AG10803 (cell line): ENCODE measurements at places on chromosomes 7 and 10.

DNA sequence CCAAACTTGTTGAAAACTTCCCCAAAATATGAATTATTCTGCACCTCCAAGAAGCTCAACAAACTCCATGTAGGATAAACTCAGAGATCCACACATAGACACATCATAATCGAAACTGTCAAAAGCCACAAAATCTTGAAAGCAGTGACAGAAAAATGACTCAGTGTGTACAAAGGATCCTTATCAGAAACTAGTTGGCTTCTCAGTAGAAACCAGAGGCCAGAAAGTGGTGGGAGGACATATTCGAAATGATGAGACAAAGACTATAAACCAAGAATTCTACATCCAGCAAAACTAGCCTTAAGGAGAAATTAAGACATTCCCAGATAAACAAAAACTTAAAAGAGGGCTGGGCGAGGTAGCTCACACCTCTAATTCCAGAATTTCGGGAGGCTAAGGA lies 38.5 kb downstream of the MCMBP start:
- DNase-seq = no peak

- no peak for DNase-seq
Observed at GRCh38 chr7:106098889-106099288, 13.2 kb downstream of the SYPL1 start.

DNA sequence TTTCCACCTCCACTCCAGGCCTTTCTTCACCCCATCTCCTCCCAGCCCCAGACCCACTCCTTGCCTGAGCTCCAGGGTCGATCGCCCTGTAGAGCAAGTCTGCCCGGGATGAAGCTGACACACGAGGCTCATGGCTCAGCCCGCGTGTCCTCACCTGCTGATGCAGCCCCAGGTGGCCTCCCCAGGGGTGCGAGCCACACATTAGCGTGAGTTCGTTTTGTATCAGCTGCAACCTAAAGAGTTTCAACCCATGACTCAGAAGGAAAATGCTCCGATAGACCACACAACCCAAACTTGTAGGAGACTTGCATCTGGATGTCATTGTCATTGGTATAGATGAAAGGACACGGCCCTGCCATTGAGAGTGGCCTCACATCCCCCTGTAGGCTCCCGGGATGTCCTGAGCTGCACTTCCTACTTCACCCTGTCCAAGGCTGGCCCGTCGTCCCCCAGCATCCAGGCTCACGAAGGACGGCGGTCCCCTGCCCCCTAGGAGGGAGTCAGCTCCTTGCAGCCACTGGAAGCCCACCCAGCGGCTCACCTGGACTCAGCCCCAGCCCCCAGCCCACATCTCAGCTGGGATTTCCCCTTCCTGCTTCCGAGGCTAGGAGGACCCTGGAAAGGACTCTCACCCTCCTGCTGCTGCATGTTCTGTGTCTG lies 97.7 kb downstream of the HTR5A start:
- DNase-seq = no peak

DNA sequence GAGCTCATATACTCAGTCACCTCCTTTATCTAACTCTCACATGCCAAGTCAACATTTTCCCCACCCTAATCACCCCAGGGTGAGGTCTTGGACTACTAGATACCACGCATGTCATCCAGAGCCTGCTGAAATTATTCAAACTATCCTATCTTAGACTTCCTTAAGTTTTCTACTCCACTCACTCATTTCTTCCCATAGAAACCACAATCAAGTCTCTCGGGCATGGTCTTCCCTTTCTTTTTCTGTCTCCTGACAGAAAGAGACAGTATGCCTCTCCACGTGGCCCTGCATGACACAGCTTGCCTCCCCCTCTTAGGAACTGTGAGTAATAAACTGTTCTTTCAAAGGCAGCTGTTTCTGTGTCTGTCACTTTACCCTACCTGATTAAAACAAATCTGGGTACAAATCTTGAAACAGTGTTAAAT lies 29.4 kb downstream of the TAS2R41 start:
- no peak for DNase-seq

- DNase-seq = no peak
Observed at GRCh38 chr10:22466763-22467334, 121.6 kb downstream of the SPAG6 start.
